ENCODE measurements at places on chromosomes 3 and 15. TPM values are rescaled to one million over a fixed set of nuclear protein-coding genes. Genes with fewer than 3 reads are reported as not detected.
A peak's percentile ranks its signal among the peaks of the same experiment; 100 is the strongest.

DNA sequence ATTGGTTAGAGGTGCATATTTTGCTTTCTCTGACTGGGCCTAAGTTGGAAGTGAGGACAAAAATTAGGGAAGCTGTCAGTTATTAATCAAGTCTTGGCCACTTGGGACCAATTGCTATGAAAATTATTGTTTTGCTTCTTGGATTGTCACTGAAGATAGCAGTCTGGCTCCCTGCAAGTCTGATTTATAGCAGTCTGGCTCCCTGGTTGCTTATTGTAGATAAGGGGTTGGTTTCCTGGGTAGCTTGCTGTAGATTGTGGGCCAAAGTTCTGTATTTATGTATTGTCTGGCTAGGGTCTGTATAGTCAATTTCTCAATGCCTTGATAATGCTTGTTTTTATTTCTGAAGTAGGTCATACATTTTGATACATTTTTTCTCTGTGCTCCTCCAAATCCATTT is 13.3 kb upstream of the DRD3 start:
- H3K36me3 ChIP-seq, result no peaks in the 10 kb centered on the region
- H3K27ac ChIP-seq, result no peak overlapping the region
- no peak overlapping the region for H3K4me3 ChIP-seq
- no peaks in the 10 kb centered on the region for H3K4me1 ChIP-seq
- no peaks in the 10 kb centered on the region for H3K27me3 ChIP-seq

- DNase-seq, result peak; percentile 83
- H3K36me3 ChIP-seq, result no peaks in the 10 kb centered on the region
- no peaks in the 10 kb centered on the region for H3K27me3 ChIP-seq
- no peak overlapping the region for H3K27ac ChIP-seq
- H3K4me1 ChIP-seq, result no peaks in the 10 kb centered on the region
- no peak overlapping the region for H3K4me3 ChIP-seq
Measured at GRCh38 chr3:8663177-8664061, 18.8 kb upstream of the SSUH2 start.

- H3K4me1 ChIP-seq, result no peaks in the 10 kb centered on the region
- DNase-seq, result peak; percentile 72
- H3K4me3 ChIP-seq, result peak within 1 kb of the TSS; percentile 25
- H3K27me3 ChIP-seq, result peaks cover 51% of the 10 kb centered on the region
Measured at GRCh38 chr15:67824976-67825880, at the start of gene SKOR1. TSS of gene SKOR1 (plus strand) at chr15:67825509. CDS start at chr15:67825603, 94 bp downstream.

DNA sequence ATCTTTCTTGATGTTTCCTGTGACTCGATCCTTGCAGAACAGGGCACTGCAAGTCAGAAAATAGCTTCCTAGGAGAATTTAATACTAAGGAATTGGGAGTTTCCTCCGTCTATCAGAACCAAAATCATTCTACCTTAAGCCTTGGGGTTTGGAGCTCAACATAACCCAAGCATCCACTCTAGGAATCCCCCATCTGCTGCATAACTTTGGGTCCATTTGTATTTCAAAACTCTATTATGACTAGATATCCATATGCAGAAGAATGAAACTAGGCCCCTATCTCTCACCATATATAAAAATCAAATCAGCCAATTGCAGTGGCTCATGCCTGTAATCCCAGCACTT is 61.7 kb upstream of the AKAP13 start:
- no peak for DNase-seq
- no peaks in the 10 kb centered on the region for H3K27me3 ChIP-seq
- H3K27ac ChIP-seq, result no peak overlapping the region
- no peak overlapping the region for H3K4me3 ChIP-seq
- no peaks in the 10 kb centered on the region for H3K36me3 ChIP-seq
- no peaks in the 10 kb centered on the region for H3K4me1 ChIP-seq

DNA sequence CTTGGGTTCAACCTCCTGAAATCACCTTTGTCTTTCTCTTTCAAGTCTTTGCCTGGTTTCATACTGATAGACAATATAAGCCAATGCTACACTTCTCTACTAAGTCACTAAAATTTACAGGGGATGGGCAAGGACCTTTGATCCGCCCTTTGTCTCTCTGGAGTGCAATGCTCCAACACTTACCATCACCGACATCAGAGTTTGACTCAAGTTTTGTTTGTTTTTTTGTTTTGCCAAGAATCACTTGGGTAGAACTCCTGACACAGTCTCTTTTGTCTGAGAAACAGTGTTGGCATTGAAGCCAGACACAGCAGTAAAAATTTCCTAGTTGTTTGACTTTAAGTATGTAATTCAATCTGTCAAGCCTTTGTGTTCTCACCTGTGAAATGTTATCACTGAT is 29.3 kb downstream of the NFKBIZ start:
- H3K4me3 ChIP-seq, result no peak overlapping the region
- no peaks in the 10 kb centered on the region for H3K4me1 ChIP-seq
- H3K36me3 ChIP-seq, result no peaks in the 10 kb centered on the region
- H3K27ac ChIP-seq, result no peak overlapping the region
- H3K27me3 ChIP-seq, result no peaks in the 10 kb centered on the region
- DNase-seq, result no peak

DNA sequence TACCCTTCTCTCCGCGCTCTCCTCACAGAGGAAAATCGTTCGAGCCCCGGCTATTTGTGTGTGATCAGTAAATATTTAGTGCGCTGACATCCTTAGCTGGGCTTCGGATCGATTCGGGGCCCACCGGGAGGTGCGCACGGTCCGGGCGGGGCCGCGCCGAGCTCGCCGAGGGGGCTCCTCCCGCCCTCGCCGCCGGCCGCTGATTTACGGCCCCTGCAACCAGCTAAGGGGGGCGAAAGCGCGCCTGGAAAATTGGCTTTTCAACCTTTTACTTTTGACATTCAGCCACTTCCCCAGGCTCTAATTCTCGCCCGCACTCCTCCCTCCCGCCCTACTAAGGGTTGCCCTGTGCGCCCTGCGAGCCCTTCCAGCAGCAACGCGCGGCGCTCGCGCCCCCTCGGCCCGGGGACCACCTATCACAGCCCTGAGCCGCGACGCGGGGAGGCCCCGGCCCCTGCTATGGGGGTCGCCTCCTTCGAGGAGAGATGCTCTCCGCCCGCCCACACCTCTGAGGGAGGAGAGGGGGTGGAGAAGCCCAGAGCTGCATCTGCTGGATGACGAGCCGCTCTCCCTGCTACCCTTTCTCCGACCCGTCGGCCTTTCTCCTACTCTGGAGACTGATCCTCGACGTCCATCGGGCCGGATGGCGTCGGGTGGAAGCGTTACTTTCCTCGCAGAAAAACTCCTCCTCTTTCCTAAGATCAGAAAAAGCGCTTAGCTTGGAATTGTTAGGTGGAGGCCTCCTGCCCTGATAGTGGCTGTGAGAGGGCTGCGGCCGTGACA is 7.8 kb upstream of the NR2F2 start:
- peak; percentile 90 for DNase-seq
- H3K4me3 ChIP-seq, result peak overlapping the region; percentile 97
- H3K27me3 ChIP-seq, result no peaks in the 10 kb centered on the region
- peaks cover 7% of the 10 kb centered on the region for H3K4me1 ChIP-seq

GRCh38 chr3:32498252-32498651 is 4.4 kb downstream of the CMTM6 start:
- no peak for DNase-seq
- peaks cover 3% of the 10 kb centered on the region for H3K4me1 ChIP-seq
- no peak overlapping the region for H3K27ac ChIP-seq

- H3K4me3 ChIP-seq, result no peak overlapping the region
- no peaks in the 10 kb centered on the region for H3K36me3 ChIP-seq
- no peaks in the 10 kb centered on the region for H3K27me3 ChIP-seq
- DNase-seq, result no peak
- no peaks in the 10 kb centered on the region for H3K4me1 ChIP-seq
Measured at GRCh38 chr3:130259166-130259874, 86.2 kb upstream of the COL6A5 start.

GRCh38 chr3:47378869-47379268 is 2.0 kb upstream of the PTPN23 start:
- H3K36me3 ChIP-seq, result no peaks in the 10 kb centered on the region
- DNase-seq, result no peak
- H3K4me3 ChIP-seq, result no peak overlapping the region
- H3K27me3 ChIP-seq, result no peaks in the 10 kb centered on the region

- H3K36me3 ChIP-seq, result no peaks in the 10 kb centered on the region
- no peak overlapping the region for H3K4me3 ChIP-seq
- no peak for DNase-seq
- no peaks in the 10 kb centered on the region for H3K4me1 ChIP-seq
- H3K27me3 ChIP-seq, result no peaks in the 10 kb centered on the region
- no peak overlapping the region for H3K27ac ChIP-seq
Measured at GRCh38 chr3:131762981-131763564, 260.3 kb upstream of the MRPL3 start.

DNA sequence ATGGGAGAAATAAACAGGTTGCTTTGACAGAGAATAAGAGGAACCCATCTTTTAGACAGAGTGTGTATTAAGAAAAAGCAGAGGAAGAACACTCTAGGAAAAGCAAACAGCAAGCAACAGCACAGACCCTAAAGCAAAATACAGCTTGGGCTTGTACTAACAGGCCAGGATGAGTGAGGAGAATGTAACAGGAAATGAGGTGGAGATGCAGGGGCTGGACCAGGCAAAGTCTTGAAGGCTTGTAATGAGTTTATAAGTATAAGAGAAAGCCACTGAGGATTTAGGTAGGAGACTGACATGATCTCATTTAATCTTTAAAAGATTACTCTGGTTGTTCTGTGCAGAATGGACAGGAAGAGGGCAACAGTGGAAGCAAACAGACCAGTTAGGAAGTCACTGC is 4.9 kb downstream of the UBR1 start:
- H3K4me1 ChIP-seq, result peaks cover 2% of the 10 kb centered on the region
- H3K4me3 ChIP-seq, result no peak overlapping the region
- no peak overlapping the region for H3K27ac ChIP-seq
- no peaks in the 10 kb centered on the region for H3K27me3 ChIP-seq

- peaks cover 25% of the 10 kb centered on the region for H3K4me1 ChIP-seq
- no peak overlapping the region for H3K4me3 ChIP-seq
- no peak for DNase-seq
- no peak overlapping the region for H3K27ac ChIP-seq
Measured at GRCh38 chr3:129432036-129432435, 3.6 kb upstream of the EFCAB12 start.

- no peak overlapping the region for H3K4me3 ChIP-seq
- H3K36me3 ChIP-seq, result no peaks in the 10 kb centered on the region
- H3K27ac ChIP-seq, result no peak overlapping the region
- H3K27me3 ChIP-seq, result no peaks in the 10 kb centered on the region
- H3K4me1 ChIP-seq, result no peaks in the 10 kb centered on the region
Measured at GRCh38 chr3:122031123-122031468, 9.0 kb upstream of the ILDR1 start.

DNA sequence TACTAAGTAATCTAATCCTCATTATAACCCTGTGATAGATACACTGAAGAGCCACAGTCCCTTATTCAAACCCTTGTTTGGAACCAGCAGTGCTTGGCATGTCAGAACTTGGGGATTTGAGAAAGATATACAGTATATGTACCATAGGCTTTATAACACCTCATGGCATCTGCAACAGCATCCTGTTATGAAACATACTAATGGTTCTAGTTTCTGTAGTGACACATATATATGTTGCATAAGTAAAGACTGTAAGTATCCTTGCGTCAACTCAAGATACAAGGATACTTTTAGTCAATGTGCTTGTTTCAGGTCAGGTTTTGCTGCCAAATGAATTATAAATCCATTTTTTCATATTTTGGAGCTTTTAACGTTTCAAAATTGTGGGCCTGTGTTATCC is 58.5 kb downstream of the CCNL1 start:
- no peak overlapping the region for H3K27ac ChIP-seq
- no peaks in the 10 kb centered on the region for H3K36me3 ChIP-seq
- DNase-seq, result no peak
- H3K27me3 ChIP-seq, result no peaks in the 10 kb centered on the region

GRCh38 chr3:101730839-101731238 is 6.4 kb downstream of the CEP97 start:
- no peak overlapping the region for H3K27ac ChIP-seq
- H3K4me1 ChIP-seq, result no peaks in the 10 kb centered on the region
- DNase-seq, result no peak
- no peaks in the 10 kb centered on the region for H3K27me3 ChIP-seq

DNA sequence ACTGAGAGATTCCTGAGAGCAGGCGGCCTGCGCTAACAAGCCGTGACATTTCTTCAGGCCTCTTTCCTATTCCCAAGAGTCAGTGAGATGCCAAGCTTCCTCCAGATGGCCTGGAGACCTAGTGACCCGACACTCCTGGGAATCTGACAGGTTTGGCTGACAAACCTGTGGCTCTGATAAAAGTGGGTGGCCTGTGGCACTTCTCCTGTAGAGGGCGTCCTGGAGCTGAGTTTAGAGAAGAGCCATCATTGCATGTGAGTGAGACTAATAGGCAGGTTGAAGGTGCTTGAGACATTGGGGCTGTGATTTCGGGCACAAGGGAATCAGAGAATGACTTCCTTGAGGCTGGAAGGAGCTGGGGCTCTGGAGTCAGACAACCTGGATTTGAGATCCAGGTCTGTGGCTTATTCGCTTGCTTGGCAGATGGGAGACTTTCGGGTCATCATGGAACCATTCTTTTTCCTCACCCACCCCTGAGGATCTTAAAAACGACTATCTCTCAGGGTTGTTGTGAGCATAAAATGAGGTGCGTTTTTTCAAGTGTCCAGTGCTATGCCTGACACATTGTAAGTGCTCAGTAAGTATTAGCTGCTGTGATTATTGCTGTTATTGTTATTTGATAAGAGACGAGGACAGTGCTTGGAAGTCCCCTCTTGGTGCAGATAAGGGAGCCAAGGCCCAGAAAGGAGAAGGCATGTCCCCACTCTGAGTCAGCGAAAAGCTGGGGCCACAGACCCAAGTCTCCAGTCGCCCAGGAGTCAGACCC is 77.2 kb downstream of the SCN10A start:
- no peaks in the 10 kb centered on the region for H3K4me1 ChIP-seq
- no peaks in the 10 kb centered on the region for H3K27me3 ChIP-seq
- peak; percentile 37 for DNase-seq
- no peak overlapping the region for H3K27ac ChIP-seq
- H3K4me3 ChIP-seq, result no peak overlapping the region
- H3K36me3 ChIP-seq, result no peaks in the 10 kb centered on the region

GRCh38 chr3:54572197-54572895 is 355.5 kb downstream of the LRTM1 start:
- H3K4me3 ChIP-seq, result no peak overlapping the region
- no peak for DNase-seq
- no peaks in the 10 kb centered on the region for H3K36me3 ChIP-seq
- no peaks in the 10 kb centered on the region for H3K4me1 ChIP-seq
- H3K27ac ChIP-seq, result no peak overlapping the region
- H3K27me3 ChIP-seq, result no peaks in the 10 kb centered on the region

GRCh38 chr3:124115279-124115678 is 123.4 kb upstream of the ROPN1 start:
- no peaks in the 10 kb centered on the region for H3K36me3 ChIP-seq
- H3K27me3 ChIP-seq, result no peaks in the 10 kb centered on the region
- no peak overlapping the region for H3K27ac ChIP-seq
- no peaks in the 10 kb centered on the region for H3K4me1 ChIP-seq
- H3K4me3 ChIP-seq, result no peak overlapping the region

The HHATL gene
- not detected for total RNA-seq

The VEPH1 gene
- total RNA-seq, result 17.8 TPM

The LRRIQ4 gene
- not detected for total RNA-seq

The MYLK gene
- 164 TPM for total RNA-seq

The CHAC1 gene
- 4.7 TPM for total RNA-seq

The SEMA7A gene
- total RNA-seq, result 3.6 TPM

The RSRC1 gene
- total RNA-seq, result 33.8 TPM

The PFN2 gene
- total RNA-seq, result 93.2 TPM

Data from kidney (tissue), 22 donors.